ENCODE measurements at places on chromosomes 13 and 19.

DNA sequence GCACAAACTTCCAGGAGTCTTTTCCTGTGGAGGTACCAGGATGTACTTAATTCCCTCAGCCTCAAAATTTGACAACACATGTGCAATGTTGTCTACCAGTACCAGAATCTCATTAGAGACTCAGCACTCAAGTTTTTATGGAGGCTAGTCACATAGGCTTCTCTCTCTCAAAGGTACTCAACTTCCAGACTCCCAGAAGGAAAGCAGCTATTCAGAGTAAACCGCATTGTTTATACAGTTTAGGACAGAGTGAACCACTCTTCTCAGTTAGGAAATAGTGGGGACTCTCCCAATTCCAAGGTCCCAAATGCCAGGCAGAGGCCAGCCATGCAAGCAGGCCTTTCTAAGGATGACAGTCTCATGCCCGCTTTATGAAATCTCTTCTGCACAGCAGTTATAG lies 8.5 kb upstream of the C1QTNF9B start:
- no peak for DNase-seq

DNA sequence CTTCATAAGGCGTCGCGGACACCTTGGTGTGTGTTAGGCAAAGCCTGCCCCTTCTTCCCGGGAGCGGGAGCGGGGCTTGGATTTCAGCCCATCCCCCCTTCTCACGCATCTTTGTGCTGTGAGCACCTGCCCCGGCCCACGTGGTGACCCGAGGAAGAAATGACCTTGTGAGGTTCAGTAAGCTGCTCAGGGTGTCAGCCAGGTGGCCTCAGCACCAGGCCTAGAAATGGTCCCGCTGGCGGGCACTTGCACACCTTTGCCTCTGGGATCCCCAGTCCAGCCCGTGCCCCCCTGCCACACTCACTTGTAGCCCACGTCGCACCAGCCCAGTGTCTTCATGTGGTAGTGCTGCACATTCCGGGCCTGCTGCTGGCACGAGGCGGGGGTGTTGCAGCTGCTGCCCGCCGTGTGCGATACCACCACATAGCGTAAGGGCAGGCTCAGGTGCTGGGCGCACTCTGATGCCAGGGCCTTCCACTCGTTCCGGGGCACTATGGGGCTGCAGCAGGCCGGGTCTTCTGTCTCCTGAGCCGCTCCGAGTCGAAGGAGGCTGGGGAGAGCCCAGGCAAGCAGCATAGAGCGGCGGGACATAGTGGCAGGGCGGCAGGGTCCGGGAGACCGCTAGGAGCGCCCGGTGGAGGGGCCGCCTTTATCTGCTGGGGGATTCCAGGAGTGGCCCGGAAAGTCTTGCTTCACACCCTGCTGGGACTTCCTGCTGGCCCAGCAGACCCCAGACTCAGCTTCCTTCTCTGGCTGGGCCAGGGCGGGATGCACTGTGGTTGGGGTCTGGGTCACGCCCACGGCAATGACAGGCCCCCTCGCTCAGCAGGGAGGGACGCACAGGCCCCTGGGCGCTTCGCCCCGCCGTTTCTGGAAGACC lies at the start of gene PGLYRP1:
PGLYRP1 (minus strand) TSS at position 623 of the 880 bp plus-strand sequence; CDS start at position 591, 32 bp downstream.
- peak; percentile 88 for DNase-seq

DNA sequence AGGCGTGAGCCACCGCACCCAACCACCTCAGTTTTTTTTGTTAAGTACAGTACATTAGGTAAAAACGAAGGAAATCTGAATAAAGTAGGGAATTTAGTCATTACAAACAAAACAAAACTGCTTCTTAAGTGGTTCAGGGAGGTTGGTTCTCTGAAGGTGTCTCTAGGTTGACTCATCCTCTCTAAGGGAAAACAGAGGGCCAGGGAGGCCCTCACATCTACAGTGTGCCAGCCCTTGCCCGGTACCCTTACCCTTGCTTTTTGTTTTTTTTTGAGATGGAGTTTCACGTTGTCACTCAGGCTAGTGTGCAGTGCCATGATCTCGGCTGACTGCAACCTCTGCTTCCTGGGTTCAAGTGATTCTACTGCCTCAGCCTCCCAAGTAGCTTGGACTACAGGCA lies 17.2 kb upstream of the JUND start:
- DNase-seq, result no peak

DNA sequence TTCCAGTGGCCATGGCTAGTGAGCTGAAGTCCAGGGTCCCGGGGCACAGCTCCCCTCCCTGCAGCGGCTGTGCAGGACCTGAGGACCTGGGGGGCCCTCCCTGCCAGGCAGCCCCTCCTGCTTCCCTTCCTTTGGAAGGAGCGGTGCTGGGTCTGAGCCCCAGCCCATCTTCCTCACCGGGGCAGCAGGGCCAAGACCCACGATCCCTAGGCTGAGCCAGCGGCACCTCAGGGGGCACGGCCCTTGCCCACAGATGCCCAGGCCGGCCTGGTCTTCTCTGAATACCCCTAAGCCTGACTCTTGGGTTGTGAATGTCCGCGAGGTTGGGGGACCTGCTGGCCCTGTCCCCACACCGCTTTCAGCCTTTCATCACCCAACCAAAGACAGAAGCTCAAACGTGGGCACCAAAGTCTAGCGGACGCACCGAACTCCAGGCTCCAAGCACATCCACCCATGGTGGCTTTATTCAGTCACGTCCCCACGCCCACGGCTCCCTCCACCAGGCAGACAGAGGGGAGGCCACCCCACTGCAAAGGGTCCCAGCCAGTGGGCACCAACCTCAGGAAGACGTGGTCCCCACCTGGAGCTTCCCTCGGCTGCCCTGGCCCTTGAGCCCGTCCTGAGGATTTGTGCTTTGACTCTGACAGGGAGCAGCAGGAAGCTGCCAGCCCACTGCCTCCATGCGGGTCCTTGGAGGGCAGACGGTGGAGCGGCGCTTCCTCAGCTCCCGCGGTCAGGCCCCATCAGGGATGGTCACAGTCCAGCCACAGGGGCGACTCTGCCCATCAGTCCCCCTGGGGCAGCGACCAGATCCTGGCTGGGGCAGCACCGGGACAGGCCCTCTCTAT lies 8.3 kb upstream of the MEX3D start:
- DNase-seq, result no peak

- no peak for DNase-seq
These were observed 13.3 kb upstream of the EMC10 start for GRCh38 chr19:50462970-50463369.

- DNase-seq, result no peak
These were observed 9.0 kb downstream of the RELB start for GRCh38 chr19:45010306-45010705.

- no peak for DNase-seq
These were observed 512 bp downstream of the CC2D1A start for GRCh38 chr19:13906521-13906904.

- no peak for DNase-seq
These were observed 5.2 kb downstream of the LGALS13 start for GRCh38 chr19:39607561-39607960.

- DNase-seq, result no peak
These were observed 15.4 kb upstream of the CCNP start for GRCh38 chr19:40241809-40242384.

DNA sequence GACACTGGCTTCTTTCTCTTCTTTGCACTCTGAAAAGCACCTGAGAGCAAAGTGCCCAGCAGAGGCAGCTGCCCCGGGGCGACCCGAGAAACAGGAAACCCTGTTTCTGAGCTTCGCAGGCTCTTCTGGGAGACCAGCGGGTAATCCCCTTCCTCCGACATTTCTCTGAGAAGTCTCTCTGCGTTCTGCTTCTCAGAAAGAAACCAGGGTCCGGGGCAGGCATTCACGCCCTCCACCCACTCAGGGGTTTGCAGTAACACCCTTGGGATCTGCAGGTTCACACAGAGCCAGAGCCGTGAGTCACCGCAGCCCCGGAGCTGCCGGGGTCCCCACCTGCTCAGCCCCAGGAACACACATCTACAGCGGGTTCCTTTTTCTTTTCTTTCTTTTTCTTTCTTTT lies 86.0 kb downstream of the GADD45B start:
- no peak for DNase-seq

- DNase-seq, result no peak
These were observed 218.4 kb downstream of the B3GLCT start for GRCh38 chr13:31418186-31418585.

GRCh38 chr13:109271555-109272541 lies 514.5 kb downstream of the IRS2 start:
- no peak for DNase-seq

GRCh38 chr13:95184317-95184716 lies 116.9 kb downstream of the ABCC4 start:
- no peak for DNase-seq

DNA sequence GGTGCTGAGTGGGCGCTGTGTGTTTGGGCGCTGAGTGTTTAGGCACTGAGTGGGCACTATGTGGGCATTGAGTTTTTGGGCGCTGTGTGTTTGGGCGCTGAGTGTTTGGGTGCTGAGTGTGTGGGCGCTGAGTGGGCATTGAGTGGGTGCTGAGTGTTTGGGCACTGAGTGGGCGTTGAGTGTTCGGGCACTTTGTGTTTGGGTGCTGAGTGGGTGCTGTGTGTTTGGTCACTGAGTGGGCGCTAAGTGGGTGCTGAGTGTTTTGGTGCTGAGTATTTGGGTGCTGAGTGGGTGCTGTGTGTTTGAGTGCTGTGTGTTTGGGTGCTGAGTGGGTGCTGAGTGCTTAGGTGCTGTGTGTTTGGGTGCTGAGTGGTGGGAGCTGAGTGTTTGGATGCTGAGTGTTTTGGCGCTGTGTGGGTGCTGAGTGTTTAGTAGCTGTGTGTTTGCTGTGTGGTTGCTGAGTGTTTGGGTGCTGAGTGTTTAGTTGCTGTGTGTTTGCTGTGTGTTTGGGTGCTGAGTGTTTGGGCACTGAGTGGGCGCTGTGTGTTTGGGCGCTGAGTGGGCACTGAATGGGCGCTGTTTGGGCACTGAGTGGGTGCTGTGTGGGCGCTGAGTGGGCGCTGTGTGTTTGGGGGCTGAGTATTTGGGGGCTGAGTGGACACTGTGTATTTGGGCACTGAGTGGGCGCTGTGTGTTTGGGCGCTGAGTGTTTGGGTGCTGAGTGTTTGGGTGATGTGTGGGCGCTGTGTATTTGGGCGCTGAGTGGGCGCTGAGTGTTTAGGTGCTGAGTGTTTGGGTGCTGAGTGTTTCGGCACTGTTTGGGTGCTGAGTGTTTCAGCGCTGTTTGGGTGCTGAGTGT lies 47.2 kb upstream of the F7 start:
- no peak for DNase-seq

GRCh38 chr19:55441319-55441691 lies 1.8 kb downstream of the SHISA7 start:
- DNase-seq, result no peak

DNA sequence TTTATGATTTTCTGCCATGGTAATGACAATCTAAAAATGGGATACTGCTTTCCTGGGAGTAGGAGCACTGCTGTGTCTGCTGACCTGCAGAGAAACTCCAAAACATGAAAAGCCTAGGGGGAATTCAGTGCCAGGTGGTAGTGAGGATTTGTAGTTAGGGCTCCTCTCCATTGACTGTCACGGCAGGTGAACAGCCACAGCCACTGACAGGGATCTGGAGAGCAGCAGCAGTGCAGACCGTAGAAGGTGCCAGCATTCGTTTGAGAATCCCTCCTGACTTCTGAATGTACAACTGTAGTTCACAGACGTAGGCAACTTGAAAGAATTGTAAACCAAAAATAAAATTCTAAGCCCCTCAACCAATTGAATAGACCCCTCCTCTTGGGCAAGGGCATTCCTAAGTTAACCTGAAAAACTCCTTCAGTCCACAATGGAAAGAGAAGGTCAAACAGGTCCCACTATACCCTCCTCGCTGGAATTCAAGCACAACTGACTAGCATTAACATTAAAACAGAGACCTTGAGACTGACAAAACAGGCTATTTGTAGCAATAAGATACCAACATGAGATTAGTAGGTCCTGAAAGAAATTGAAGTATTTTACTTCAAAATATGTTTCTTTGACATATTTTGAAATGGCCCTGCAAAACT lies 1328.8 kb downstream of the OLFM4 start:
- DNase-seq, result no peak

DNA sequence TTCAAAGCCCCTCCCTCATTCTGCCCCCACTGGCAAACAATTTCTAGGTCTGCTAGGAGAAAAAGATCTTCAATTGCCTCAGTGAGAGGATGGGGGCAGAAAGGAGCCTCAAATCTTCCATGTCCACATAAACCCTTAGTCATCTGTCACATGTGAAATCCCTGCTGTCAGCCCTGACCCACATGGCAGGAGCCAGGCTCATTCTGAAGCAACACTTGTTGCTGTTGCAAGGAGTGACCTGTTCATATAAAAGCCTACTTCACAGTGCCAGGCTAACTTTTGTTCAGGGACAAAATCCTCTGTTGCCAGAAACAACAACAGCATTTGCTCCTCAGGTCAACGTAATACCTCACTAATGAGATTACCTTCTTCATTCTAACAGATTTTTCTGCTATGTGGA lies 70.5 kb downstream of the IRS2 start:
- no peak for DNase-seq

DNA sequence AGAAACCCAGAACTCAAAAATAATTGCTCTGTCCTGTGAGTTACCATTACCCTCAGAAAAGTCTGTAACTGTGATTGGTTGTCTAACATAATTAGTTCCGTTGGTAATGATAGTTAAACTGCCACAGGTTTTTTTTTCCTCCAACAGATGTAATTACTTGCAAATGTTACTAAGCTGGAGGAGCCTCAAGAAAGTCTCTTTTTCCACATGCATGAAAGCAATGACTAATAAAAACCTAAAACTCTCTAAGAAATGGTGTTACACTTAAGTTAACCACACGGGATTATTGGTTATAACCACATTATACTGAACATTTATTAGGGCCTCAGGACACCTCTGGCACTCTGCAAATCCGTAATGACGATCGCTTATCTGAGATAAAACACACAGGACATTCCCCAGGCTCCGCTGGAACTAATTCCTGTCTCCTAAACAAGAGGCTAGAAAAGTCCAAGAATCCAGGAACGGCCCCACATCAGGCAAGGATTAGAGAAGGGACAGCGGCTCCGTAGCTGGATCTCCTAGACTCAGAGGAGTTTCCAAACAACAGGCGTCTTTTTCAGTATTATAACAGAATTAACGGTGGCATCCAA lies 753 bp downstream of the ZNF235 start:
- no peak for DNase-seq

- no peak for DNase-seq
These were observed 5.7 kb upstream of the ZNF461 start for GRCh38 chr19:36672368-36672767.
